Activated CD4-positive, alpha-beta T cell treated with anti-CD3 and anti-CD28 coated beads for 24 hours (primary cell): ENCODE measurements at places on chromosomes 7 and 10.
A peak's percentile ranks its signal among the peaks of the same experiment; 100 is the strongest.

- DNase-seq, result no peak
Measured at GRCh38 chr10:133130602-133131001, 29.4 kb upstream of the KNDC1 start.

DNA sequence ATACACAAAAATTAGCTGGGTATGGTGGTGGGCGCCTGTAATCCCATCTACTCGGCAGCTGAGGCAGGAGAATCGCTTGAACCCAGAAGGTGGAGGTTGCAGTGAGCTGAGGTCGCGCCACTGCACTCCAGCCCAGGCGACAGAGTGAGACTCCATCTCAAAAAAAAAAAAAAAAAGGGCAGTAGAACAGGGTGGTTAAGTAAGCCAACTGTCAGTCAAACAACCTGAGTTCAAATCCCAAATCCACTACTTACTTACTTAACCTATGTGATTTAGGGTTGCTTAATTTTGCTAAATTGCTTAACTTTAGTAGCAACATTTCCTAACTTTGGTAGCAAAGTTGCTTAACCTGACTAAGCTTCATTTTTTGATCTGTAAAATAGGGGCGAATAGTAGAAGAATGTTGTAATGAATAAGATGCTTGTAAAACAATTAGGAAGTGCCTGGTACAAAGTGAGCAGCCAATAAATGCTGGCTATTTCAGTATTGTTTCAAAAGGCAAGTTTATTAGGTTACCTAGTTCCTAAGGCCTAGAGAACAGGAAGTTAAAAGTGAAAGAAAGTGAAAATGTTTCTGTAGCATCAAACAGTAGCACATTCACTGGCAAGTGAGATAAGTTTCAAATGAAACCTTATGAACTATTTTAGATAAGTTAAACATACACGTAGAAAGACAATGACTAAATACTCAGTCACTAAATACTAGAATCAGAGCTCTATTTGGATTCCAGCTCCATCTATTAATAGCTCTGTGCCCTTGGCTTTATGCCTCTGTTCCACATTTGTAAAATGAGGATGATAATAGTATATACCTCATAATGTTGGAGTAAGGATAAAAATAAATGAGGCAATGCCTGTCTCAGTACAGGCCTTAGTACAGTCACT, 64.3 kb downstream of the HOXA1 start:
- DNase-seq, result no peak

DNA sequence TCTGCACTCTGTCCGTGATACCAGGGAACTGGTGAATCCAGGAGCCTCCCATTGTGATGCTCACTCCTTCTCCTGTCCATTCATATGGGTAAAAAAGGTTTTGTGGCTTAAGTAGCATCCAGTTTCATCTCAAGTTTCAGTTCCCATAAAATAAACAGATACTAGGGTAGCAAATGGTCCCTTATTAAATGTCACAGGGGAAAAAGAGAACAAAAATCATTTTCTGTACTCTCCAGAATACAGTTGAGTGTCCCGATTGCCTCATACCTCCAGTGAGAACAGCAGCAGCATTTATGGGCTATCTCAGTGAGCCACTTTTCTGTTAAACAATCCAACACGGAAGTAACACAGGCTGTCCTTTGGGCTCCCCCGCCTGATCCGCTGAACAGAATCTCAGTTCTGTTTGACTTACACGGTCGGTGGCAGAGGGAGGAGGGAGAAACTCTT, 179.6 kb downstream of the CELF2 start:
- no peak for DNase-seq

DNA sequence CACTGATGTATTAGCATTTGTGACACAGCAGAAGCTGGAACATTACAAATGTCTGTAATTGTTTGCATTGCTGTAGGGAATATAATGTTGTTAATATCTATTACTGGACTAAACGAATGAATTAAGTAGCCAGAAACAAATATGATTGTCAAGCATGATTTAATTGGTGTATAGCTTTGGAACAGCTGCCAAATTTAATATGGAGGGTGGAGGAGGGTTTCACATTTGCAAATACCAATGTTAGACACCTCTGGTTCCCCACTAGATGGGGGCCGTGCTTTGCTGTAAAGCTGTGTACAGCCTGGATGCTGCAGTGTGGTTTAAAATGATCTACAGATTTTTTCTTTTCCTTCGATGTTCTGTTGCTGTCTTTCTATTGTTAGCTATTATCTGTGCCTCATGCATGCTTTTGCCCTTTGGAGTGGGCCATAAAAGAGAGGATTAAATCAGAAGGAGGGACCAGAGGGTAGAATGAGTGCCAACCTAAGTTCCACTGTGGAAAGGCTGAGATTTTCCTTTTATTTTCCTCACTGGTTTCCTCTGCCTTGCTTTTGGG, 23.1 kb downstream of the DNAJB9 start:
- no peak for DNase-seq

DNA sequence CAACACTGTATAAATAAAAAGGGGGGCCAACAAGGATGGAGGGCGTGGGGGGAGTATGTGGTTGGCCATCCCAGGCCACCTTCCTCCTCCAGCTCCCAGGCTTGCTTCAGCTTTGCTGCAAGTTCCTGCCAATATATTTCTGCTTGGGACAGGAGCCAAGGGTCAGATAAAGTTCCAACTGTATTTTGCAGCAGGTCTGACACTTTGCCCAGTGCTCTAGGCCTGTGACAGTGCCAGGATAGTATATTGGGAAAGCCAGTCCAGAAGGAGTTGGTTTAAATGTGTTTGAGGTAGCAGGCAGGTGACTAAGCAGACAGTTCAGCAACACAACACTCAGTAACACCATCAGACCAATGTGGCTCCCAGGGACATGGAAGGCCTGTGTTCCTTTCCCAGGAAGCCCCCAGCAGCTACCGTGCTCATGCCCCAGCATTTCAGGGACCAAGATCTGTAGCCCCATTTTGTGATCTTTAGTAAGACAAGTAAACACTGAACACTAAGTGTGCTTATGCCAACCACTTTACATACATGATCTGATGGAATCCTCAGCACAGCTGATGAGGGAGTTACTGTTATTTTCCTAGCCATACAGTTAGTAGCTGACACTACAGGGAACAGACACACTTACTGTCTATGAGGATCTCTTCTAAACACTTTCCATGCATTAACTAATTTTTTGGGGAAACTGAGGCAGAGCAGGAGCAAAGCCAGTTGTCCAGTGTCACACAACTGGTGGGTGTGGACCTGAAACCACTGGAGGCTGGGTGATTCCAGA, 38.9 kb downstream of the DNAJB12 start:
- DNase-seq, result no peak

DNA sequence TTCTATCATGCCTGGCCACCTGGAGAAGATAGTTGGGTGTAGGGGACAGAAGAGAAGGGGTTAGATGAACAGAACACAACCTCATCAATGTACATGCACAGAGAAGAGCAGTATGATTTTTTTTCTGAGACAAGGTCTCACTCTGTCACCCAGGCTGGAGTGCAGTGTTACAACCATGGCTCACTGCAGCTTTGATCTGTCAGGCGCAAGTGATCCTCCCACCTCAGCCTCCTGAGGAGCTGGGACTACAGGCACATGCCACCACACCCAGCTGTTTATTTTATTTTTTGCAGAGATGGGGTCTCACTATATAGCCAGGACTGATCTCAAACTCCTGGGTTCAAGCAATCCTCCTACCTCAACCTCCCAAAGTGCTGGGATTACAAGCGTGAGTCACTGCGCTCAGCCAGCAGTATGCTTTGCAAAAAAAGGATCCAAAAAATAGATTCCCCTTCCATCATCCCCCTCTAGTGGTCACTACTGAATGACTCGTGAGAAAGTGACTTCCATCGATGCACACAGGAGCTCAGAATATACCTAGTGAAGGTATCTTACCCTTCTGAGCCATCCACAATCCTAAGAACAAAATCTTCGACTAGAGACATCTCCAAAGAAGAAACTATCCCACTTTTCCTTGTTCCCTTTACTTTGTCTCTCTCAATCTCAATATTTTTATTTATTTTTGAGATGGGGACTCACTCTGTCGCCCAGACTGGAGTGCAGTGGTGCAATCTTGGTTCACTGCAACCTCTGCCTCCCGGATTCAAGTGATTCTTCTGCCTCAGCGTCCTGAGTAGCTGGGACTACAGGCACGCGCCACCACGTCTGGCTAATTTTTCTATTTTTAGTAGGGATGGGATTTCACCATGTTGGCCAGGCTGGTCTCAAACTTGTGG, 21.0 kb downstream of the ZCWPW1 start:
- DNase-seq, result peak; percentile 45

GRCh38 chr7:141462958-141463357, 88.3 kb upstream of the AGK start:
- no peak for DNase-seq

GRCh38 chr7:114986190-114987180, 64.6 kb downstream of the MDFIC start:
- DNase-seq, result no peak

DNA sequence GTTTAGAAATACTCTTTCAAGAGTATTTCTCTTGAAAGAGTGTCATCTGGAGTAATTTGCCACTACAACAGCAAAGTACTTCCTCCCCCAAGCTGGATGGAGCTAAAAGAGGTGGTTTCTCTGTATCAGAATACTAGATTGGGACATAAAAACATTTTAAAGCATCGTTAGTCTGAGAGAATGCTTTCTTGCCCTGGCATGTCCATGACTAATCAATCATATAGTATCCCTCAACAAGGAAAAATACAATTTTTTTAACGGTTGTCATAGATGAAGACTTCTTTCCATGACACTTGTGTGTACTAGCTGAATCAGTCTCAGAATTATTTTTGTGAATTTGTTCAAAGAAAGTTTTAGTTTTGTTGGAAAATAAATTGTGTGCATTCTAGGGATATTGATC, 237.9 kb downstream of the NEBL start:
- no peak for DNase-seq

DNA sequence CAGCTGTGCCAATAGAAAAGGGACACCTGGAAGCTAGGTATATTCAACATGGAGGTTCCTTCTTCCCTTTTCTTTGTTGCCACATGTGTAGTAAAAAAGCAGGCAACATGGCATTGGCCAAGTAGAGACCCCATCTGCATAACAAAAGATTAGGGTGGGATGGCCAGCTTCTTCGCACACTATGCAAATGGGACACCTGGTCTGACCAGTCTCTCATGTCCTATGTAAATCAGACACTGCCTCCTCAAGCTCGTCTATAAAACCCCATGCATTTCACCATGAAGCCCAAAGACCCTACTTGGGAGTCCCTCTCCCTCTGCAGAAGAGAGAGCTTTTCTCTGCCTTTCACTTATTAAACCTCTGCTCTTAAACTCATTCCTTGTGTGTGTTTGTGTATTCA, 53.9 kb downstream of the MYL10 start:
- DNase-seq, result no peak

DNA sequence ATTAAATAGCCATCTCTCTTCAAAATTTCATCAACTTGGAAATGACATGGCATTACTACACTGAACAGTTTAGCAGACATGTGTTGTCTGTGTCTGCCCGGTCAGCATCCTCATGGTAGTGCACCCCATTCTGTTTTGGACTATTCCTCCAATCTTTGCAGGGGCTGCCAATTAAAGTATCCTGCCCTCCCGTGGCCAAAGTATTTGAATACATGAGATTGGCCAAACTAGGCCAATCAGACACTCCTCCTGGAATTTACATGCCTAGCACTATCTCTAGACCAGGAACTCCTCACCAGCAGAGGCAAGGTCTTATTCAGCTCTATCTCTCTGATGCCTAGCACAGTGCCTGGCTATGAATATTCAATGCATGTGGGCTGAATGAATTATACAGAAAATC, 4.4 kb downstream of the SHTN1 start:
- DNase-seq, result no peak
